Cerebellum (tissue), 4 donors: ENCODE measurements at places on chromosomes 7 and 10. TPM values are rescaled to one million over a fixed set of nuclear protein-coding genes. Genes with fewer than 3 reads are reported as not detected.

CREB5 gene
- total RNA-seq = 23.6 TPM

LYZL1 gene
- total RNA-seq = not detected

SLC25A40 gene
- total RNA-seq = 30.3 TPM

DKK1 gene
- 2.0 TPM for total RNA-seq

STEAP1B gene
- 2.6 TPM for total RNA-seq

SPDYE11 gene
- total RNA-seq = not detected
